ENCODE measurements at places on chromosomes 1 and 21.

DNA sequence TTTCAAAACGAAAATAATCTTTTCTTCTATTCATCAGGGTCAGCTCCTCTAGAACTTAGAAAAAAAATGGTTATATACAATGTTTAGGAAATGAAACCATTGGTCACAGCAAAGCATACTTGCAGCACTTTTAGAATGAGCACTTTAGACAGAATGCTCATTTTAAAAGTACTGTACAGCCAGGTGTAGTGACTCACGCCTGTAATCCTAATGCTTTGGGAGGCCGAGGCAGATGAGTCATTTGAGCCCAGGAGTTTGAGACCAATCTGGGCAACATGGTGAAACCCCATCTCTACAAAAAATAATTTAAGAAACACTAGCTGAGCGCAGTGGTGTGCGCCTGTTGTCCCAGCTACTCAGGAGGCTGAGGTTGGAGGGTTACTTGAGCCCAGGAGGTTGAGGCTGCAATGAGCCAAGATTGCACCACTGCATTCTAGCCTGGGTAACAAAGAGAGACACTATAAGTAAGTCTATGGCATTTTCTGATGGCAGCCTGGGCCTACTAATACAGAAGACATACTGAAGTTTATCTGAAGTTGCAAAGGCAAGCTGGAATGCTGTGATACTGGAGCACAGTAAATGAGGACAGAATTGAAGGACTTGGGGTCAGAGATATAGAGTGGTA lies 48.9 kb upstream of the ZNF326 start:
- no peak for DNase-seq

DNA sequence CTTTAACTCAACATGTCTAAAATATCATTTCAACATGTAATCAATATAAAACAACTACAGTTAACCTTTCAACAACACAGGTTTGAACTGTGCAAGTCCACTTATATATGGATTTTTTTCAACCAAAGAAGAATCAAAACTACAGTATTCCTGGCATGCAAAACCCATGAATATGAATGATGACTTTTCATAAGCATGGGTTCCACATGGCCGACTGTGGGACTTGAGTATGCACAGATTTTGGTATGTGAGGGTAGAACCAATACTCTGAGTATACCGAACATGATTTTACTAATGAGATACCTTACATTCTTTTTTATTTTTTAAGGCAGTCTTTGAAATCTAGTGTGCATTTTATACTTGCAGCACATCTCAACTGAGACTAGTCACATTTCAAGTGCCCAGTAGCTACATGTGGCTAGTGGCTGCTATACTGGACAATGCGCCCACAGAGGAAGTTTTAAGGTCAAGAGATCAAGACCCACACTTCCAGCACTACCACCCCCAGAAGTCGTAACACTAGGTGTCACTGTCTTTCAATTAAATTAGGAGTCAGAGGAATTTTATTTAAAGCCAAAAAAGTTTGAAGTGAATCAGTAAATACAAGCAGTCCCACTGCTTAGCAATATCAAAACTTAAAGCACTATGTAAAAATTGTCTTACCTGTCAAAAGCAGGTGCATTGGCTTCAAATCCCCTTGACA lies 40.0 kb downstream of the SYNJ1 start:
- no peak for DNase-seq

GRCh38 chr1:1157914-1158710 lies 15.6 kb upstream of the TTLL10 start:
- DNase-seq: peak; percentile 16

DNA sequence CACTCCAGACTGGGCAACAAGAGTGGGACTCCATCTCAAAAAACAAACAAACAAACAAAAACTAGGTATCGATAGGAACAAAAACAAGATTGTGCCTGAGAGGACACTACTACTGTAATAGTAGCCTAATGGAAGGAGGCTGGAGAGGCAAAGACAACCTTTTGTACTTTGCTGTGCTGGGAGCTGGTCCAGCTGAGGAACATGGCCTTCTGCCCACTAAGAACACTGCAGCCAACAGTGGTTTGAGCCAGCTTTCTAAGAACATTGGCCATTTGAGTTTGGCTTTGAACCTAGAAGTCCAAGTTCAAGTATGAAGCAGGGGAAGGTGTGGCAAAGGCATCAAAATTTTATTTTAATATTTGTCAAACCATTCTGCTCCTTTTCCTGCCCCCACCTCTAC lies 22.7 kb upstream of the RGS8 start:
- no peak for DNase-seq

GRCh38 chr1:153578490-153578889 lies 12.8 kb upstream of the S100A2 start:
- peak; percentile 73 for DNase-seq

DNA sequence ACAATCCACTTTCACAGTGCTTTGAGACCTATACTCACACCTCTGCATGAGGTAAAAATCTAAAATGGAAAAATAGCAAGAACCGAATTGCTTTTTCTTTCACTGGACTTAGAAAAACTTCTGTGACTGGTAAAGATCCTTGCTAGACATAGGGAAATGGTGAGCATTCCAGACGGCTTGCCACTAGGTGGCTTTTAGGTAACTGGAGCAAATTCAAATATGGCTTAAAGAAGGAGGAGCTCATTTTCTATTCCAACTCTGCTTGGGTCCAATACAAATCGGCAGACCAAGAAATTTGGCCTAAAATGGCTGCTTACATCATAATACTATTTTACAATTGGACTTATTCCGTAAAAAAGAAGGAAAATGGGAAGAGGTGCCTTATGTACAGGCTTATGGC lies 977.9 kb downstream of the ADGRL2 start:
- DNase-seq: no peak

Measured in AG10803 (cell line).